ENCODE measurements at places on chromosomes 11 and 22. TPM values are rescaled to one million over a fixed set of nuclear protein-coding genes. Genes with fewer than 3 reads are reported as not detected.
A peak's percentile ranks its signal among the peaks of the same experiment; 100 is the strongest.

DNA sequence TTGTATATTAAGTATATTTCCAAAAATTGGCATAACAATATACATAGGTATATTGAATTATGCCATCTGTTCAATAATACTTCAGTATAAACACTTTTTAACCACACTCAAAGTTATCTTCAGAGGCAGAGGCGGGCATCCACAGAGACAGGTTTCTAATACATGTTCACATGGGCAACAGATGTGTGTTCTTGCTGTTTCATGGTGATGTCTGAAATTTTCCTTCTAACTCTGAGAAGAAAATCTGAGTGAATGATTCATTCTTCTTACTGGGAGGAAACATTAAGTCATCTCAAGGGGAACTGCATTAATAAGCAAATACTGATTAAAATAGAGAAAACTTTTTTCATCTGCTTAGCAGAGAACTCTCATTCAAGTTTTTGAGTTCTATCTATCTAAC, 1074.5 kb downstream of the LRRC4C start:
- DNase-seq = no peak
- H3K4me3 ChIP-seq = no peak overlapping the region
- no peaks in the 10 kb centered on the region for H3K36me3 ChIP-seq
- H3K27me3 ChIP-seq = no peaks in the 10 kb centered on the region
- H3K27ac ChIP-seq = no peak overlapping the region

- no peaks in the 10 kb centered on the region for H3K36me3 ChIP-seq
- DNase-seq = no peak
- H3K4me3 ChIP-seq = no peak overlapping the region
- H3K27ac ChIP-seq = no peak overlapping the region
- no peaks in the 10 kb centered on the region for H3K4me1 ChIP-seq
Observed at GRCh38 chr11:79431535-79431934, 9.3 kb downstream of the TENM4 start.

The MMP27 gene
- total RNA-seq = not detected

DNA sequence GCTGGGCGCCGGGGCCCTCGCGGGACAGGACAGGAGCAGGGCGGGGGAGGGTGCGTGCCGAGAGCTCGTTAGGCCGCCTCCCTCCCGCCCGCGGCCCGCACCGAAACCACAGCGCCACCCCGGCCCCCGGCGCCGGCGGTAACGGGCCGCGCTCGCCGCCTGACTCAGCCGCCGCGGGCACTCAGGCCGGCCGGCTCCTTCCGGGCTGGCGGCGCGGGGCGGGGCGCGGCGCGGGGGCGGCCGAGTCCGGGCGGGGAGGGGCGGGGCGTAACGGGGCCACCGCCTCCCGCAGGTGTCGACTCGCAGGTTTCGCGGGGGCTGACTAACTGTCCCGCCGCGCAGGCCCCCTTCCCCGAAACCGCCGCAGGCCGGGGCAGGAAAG, at the start of gene AP5B1:
Gene AP5B1, minus strand, starts transcription at position 207 of the 382 bp plus-strand sequence. CDS start 385 bp downstream, outside the sequence.
- H3K4me1 ChIP-seq = peaks cover 15% of the 10 kb centered on the region
- H3K27me3 ChIP-seq = peaks cover 4% of the 10 kb centered on the region
- H3K4me3 ChIP-seq = peak within 1 kb of the TSS; percentile 74
- peaks cover 27% of the 10 kb centered on the region for H3K36me3 ChIP-seq

The SYT8 gene
- 12.5 TPM for total RNA-seq

- no peaks in the 10 kb centered on the region for H3K27me3 ChIP-seq
- no peak overlapping the region for H3K27ac ChIP-seq
- H3K4me3 ChIP-seq = no peak overlapping the region
- DNase-seq = no peak
- H3K36me3 ChIP-seq = no peaks in the 10 kb centered on the region
Observed at GRCh38 chr11:109954534-109954933, 138.7 kb upstream of the ZC3H12C start.

The HBE1 gene
- not detected for total RNA-seq

GRCh38 chr11:69832561-69833413, 13.6 kb upstream of the FGF3 start:
- H3K27ac ChIP-seq = no peak overlapping the region
- H3K4me1 ChIP-seq = no peaks in the 10 kb centered on the region
- peaks cover 46% of the 10 kb centered on the region for H3K27me3 ChIP-seq
- no peaks in the 10 kb centered on the region for H3K36me3 ChIP-seq

GRCh38 chr22:31292236-31292989, at the start of gene PIK3IP1:
Gene PIK3IP1, minus strand, starts transcription at chr22:31292488. Its CDS starts 144 bp downstream, at chr22:31292344.
- peak; percentile 91 for DNase-seq
- no peaks in the 10 kb centered on the region for H3K27me3 ChIP-seq
- peaks cover 59% of the 10 kb centered on the region for H3K4me1 ChIP-seq
- H3K36me3 ChIP-seq = peaks cover 21% of the 10 kb centered on the region

DNA sequence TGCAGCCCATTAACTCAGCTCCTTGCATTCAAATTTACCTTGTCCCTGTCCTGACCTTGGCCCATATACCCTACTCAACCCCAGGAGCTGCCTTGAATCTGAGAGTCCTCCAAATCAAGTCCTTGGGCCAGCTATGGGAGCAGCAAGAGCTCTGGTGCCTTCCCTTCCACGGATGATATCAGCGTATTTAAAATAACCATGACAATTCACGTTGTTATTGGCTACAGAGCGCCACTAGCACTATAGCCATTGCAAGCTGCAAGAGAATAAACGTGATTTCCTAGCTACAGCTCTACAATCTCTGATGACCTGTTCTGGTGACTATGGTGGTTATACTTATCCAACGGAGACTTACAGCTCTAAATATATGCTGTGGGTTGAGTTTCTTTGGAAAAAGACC, 357.8 kb downstream of the LARGE1 start:
- no peak overlapping the region for H3K4me3 ChIP-seq
- no peaks in the 10 kb centered on the region for H3K36me3 ChIP-seq
- no peaks in the 10 kb centered on the region for H3K27me3 ChIP-seq
- H3K27ac ChIP-seq = no peak overlapping the region
- DNase-seq = no peak

GRCh38 chr11:86440305-86440716, 65.6 kb downstream of the CCDC81 start:
- no peak overlapping the region for H3K27ac ChIP-seq
- H3K4me1 ChIP-seq = no peaks in the 10 kb centered on the region
- no peak for DNase-seq
- H3K36me3 ChIP-seq = no peaks in the 10 kb centered on the region

DNA sequence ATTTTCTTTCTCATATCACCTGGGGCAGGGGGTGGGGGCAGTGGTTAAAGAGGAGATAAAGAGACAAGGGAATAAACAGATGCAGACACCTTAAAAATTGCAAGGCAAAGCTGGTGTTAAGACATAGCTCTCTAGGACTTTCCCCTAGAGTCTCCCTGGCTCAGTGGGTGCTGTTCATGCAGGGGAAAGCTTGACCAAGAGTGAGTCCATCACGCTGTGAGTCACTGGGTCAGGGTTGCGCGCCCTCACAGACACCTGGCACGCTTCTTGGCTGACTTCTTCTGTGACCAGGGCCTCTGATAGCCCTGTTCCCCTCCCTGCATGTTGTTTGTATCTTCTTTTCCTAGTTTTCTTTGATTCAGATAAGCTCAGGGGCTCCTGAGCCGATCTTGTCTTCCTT, 31.9 kb downstream of the COMMD9 start:
- no peak overlapping the region for H3K4me3 ChIP-seq
- no peaks in the 10 kb centered on the region for H3K36me3 ChIP-seq
- no peak for DNase-seq

DNA sequence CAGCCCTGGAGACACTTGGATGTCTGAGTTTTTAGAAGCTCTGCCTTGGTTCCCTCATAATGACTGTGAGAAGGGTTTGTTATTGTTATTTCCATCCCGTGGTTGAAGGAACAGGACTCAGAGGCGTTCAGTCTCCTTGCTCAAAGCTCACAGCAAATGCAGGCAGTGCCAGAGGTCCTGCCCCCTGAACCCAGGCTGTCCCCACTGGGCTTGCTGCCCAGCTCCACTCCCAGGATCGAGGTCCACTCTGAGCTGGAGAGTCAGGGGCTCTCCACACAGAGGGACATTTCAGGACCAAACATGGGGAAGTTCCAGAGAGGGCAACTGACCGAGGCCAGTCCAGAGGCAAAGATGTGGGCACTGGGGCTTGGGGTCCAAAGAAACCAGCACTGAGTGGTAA, 14.8 kb downstream of the FGF4 start:
- H3K27ac ChIP-seq = no peak overlapping the region
- no peak overlapping the region for H3K4me3 ChIP-seq
- no peaks in the 10 kb centered on the region for H3K27me3 ChIP-seq
- H3K4me1 ChIP-seq = no peaks in the 10 kb centered on the region

- no peaks in the 10 kb centered on the region for H3K36me3 ChIP-seq
- no peak for DNase-seq
- H3K27me3 ChIP-seq = no peaks in the 10 kb centered on the region
Observed at GRCh38 chr22:10780281-10780680, 4747.7 kb upstream of the OR11H1 start.

DNA sequence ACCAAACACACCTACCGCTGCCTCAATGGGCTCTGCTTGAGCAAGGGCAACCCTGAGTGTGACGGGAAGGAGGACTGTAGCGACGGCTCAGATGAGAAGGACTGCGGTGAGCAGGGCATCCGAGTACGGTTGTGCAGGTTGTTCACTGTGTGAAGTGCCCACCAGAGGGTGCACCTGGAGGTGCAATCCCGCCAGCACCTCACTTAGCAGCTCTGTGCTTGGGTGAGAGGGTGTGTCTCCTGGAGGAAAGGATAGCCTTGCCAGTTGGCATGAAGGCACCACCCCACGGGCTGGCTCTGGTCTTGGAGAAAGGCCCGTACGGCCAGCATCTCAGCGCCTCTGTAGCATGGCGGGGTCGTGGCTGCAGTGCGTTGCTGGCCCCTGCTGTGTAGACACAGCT, 39.4 kb downstream of the ST14 start:
- H3K36me3 ChIP-seq = peaks cover 6% of the 10 kb centered on the region
- H3K4me3 ChIP-seq = no peak overlapping the region
- H3K4me1 ChIP-seq = no peaks in the 10 kb centered on the region
- no peak for DNase-seq
- H3K27me3 ChIP-seq = no peaks in the 10 kb centered on the region
- no peak overlapping the region for H3K27ac ChIP-seq

DNA sequence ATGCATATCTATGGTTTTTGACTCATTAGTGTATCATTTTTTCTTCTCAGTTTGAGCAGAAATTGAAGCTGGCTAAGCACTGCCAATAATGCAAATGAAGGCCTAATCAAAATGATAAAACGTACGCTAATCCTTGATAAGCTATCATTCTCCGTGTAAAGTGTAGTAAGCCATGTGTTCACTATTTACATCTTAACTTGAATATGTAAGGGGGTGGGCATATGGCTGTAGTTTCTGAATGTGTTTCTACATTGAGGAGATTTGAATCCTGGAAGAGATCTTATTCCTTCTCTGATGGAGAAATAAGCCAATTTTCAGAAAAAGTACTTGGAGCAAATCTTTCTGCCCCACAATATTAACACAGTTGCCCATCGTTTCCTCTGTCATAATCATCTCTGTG, 351.8 kb upstream of the ANO3 start:
- no peaks in the 10 kb centered on the region for H3K27me3 ChIP-seq
- no peak overlapping the region for H3K27ac ChIP-seq
- H3K36me3 ChIP-seq = no peaks in the 10 kb centered on the region
- H3K4me3 ChIP-seq = no peak overlapping the region
- no peak for DNase-seq
- no peaks in the 10 kb centered on the region for H3K4me1 ChIP-seq

DNA sequence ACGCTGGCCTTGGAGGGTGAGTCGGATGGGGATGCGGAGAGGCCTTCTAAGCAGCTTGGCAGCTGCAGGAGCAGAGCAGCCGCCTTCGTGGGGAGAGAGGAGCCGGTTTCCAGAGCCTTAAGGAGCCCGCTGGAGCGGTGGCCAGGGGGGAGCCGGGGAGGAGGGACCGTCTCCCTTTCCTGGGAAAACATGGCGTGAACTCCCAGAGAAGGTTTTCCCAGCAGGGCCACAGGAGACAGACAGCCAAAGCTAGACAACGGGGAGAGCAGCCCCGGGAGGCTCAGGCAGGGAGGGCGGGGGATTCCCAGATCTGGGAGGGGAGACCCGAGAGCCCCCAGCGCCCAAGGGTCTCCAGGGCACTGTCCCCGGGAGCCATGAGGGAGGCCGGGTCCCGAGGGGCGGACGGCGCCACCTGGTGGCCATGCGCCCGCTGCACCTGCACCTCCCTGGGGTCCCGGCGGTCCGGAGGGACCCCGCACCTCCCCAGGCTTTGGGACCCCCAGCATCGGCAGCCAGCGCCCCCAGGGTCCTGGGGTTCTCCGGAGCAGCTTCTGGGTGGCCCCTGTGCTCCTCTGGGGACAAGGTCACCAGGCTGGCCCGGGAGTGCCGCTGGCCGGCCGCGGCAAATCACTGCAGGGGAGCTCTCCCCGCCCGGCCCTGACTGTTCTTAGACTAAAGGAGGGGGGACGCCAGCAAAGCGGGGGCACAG, 2.4 kb upstream of the SYT8 start:
- H3K4me1 ChIP-seq = peaks cover 20% of the 10 kb centered on the region
- no peaks in the 10 kb centered on the region for H3K27me3 ChIP-seq
- H3K4me3 ChIP-seq = peak overlapping the region; percentile 14
- peak overlapping the region; percentile 55 for H3K27ac ChIP-seq
- peak; percentile 84 for DNase-seq

The OR5AS1 gene
- not detected for total RNA-seq

The CRACR2B gene
- total RNA-seq = 34.3 TPM

DNA sequence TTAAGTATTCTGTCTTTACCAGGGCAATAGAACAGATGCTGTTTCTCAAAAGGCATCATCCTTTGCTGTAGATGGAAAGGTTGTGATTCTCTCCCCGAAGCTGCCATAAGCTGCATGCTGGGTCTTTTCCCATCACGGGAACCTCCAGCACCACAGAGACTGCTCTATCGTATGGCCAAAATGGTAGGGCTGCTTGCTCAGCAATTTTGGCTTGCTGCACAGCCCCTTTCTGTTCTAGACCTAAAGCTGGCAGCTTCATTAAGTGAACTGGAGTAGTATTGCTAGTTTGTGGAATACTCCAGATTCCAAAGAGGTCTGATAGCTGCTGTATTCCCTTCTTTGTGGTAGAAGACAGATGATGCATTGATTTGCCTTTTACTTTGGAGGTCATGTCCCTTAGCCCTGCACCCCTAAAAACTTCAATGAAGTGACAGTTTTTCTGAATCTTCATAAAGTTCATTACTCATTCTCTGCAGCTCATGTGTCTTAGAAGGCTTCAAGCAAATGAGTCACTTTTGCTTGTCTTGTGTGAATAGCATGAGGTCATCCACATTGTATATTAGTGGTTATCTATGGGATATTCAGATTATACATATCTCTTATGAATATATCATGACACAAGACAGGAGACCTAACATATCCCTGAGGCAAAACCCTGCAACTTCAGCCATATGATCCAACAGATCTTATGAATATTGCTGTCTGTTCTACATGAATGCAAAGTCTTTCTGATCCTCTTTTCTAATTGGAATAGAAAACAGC, 245.3 kb downstream of the FAM76B start:
- H3K36me3 ChIP-seq = no peaks in the 10 kb centered on the region
- H3K4me1 ChIP-seq = no peaks in the 10 kb centered on the region
- H3K4me3 ChIP-seq = no peak overlapping the region
- H3K27ac ChIP-seq = no peak overlapping the region
- no peak for DNase-seq
- no peaks in the 10 kb centered on the region for H3K27me3 ChIP-seq
